Brain pericyte (primary cell): ENCODE measurements at places on chromosomes 12 and 14.

DNA sequence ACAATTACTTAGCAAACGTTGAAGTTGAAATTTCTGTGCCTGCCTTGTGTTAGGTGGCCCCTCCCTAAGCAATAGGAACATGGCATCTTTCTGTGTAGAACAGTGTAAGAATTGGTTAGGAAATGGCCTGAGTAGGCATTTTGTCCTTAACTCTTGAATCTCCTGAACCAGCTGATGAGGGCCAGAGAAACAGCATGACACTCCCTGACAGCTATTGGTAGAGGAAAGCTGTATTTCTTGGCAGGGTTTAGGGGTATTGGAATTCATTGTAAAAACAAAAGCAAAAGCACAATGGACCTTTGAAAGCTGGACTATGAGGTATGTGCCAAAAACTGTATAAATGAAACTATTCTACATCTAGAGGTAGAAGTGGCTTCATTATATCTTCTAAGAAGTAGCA is 40.6 kb upstream of the LRTM2 start:
- peak; percentile 71 for DNase-seq

GRCh38 chr12:100437038-100437841 is 36.4 kb upstream of the NR1H4 start:
- no peak for DNase-seq

DNA sequence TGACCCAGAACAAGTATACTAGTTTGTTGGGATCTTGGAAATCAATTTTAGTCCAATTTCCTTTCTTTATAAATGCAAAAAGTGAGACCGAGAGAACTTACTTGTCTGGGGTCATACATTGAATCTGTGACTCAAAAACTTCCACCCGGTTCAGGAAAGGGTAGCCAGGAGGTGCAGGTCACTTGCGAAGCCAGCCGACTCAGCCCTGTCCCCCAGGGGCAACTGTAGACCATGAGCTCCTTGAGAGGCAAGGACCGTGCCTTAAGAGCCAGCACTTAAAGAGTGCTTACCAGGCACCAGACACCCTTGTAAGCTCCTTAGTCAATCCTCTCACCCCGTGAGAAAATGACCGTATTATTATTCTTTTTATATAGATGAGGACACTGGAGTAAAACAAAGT is 505 bp upstream of the BCDIN3D start:
- DNase-seq = no peak

- no peak for DNase-seq
These were observed 85.7 kb downstream of the BTG1 start for GRCh38 chr12:92059960-92060359.

DNA sequence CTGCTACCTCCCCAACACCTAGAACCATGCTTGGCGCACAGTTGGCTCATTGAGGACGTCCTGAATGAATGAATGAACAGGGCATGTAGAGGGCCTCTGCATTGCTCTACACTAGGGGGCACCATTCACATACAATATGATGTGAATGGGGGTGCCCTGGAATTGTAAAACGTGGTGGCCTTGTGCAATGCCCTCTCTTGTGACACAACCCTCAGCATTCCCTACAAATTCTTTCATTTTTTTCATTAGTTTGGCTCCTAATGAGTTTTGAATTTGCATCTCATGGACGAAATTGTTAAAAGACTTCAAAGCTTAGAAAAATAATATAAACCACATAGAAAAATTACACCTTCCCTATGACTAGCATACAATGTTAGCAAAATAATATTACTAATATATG is 2.3 kb upstream of the DIO2 start:
- no peak for DNase-seq

DNA sequence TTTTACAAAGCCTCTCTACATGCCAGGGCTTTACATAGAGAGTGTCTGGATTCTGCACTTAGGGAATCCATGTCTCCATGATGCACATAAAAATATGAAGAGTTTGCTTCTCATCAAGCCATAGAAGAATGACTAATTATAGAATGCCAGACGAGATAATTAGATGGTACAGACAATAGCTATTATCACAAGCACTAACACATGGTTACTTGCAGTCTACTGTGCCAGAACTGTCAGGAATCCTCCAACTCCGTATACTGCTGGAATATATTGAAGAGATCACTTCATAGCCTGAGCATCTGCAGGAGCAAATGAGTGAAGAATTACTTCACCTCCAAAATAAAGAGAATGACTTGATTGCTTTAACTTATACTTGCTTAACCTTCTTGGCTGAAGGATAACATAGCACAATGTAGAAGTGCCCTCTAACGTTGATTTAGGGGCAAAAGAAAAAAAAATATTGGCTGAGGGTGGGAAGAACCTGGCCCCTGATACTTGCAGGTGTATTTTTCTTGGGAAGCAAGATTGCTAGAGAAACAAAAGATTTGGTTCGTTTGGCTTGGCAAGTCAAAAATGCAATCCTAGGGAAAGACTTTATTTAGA is 272.8 kb upstream of the FAR2 start:
- no peak for DNase-seq

- no peak for DNase-seq
These were observed 163.1 kb downstream of the DICER1 start for GRCh38 chr14:94994245-94994644.

DNA sequence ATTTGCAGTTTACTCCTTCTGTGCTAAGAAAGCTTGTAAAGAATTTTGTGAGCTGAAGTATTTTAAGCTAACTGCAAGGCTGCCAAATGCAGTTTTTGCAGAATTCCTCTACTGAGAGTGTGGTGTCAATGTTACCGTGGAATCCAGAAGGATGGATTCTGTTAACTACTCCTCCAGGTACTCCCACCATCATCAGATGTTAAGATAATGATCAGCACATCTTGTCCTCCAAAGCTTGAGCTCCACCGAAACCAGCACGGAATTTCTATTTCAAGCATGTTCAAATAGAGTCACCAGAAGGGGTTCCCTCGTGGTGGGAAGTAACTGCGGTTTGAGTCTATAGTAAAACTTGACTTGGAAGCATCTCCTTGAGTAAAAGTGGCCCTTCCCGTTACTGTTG is 64.3 kb upstream of the CDKN3 start:
- no peak for DNase-seq

GRCh38 chr12:109709401-109709991 is 4.1 kb upstream of the FAM222A start:
- no peak for DNase-seq
